ENCODE measurements at places on chromosomes 7 and 10. TPM values are rescaled to one million over a fixed set of nuclear protein-coding genes. Genes with fewer than 3 reads are reported as not detected.

DNA sequence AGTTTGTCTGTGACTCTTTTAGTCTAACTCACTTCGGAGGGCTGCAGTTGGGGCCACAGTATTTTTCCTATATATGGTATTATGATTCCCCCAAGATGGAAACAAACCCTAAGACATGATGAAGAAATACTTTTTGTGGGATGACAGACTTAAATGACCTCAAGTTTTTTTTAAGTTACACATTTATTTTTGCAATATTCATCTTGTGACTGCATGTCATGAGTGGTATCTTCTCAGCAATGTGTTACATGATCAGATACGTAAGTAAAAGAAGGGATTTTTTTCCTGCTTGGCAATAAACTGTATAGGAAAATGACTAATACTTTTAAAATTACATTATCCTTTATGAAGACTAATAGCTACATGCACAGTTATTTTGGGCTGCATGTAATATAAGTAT lies 57.8 kb downstream of the OR13A1 start:
- DNase-seq, result no peak

- no peak for DNase-seq
Observed at GRCh38 chr10:121880895-121881294, 46.9 kb downstream of the ATE1 start.

Gene TRIM50
- total RNA-seq, result not detected

- DNase-seq, result no peak
Observed at GRCh38 chr7:45968856-45969541, 47.9 kb upstream of the IGFBP3 start.

GRCh38 chr7:101125989-101126650 lies 784 bp upstream of the SERPINE1 start:
- DNase-seq, result no peak

GRCh38 chr7:44390701-44391100 lies 65.3 kb upstream of the CAMK2B start:
- DNase-seq, result no peak

DNA sequence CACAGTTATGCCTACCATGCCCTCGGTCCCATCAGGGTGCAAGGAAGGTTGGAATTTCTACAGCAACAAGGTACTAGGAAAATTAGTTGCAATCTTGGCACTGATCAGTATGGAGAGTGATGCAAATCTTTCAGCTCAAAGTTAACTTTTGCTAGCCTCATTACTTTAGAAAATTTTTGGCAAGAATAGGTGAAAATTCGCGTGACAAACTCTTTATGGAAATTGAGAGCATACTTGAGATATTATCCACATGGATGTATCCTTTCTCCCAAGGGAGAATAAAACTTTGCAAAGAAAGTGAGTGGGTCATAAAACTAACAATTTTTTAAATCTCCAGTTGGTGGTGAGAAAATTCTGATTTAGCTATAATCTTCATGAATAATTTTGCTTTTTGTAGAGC lies 71.1 kb upstream of the SLC39A12 start:
- no peak for DNase-seq

DNA sequence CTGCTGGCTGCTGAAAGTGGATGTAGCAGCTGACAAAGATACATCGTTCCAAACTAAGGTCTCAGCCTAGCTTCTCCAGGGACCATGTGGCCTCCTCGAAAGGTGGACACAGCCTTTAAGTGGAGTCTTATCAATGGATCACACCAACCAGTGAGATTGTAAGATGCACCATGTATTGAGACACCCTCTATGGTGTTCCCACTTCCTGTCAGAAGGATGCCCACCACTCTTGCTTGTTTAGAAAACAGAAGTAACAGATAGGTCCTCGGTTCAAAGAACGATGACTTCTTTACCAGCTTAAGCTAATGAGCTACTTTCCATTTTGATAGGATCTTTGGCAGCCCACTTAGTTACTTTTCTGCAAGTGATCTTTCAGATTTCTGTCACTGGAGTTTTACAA lies 34.3 kb downstream of the SLC25A13 start:
- no peak for DNase-seq

DNA sequence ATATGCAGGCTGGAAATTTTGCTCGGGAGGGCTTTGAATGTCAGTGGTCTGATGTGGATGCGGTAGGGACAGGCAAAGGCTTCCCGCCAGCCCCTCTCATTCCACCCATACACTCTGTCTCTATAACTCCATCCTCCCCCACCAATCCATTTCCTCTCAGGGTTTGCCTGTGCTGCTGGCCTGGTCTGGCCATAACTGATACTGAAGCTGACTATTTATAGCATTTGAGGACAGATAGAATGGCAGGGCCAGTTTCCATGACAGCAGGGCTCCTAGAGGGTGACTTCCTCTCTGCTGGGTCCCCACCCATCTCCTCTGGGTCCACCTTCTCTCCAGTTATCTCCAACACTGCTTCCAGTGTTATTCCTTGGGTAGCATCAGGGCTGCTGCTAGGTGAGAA lies 6.6 kb upstream of the PDLIM1 start:
- no peak for DNase-seq
